ENCODE measurements at places on chromosomes 13 and 19. TPM values are rescaled to one million over a fixed set of nuclear protein-coding genes. Genes with fewer than 3 reads are reported as not detected.
A peak's percentile ranks its signal among the peaks of the same experiment; 100 is the strongest.

ATP5F1D gene
- total RNA-seq, result 107 TPM

- peak overlapping the region; percentile 16 for H3K27ac ChIP-seq
- H3K36me3 ChIP-seq, result no peaks in the 10 kb centered on the region
- no peak overlapping the region for H3K4me3 ChIP-seq
- no peaks in the 10 kb centered on the region for H3K4me1 ChIP-seq
- DNase-seq, result no peak
These were observed 48.2 kb upstream of the GPR183 start for GRCh38 chr13:99355267-99356011.

GRCh38 chr13:97976610-97977521 lies 23.4 kb downstream of the IPO5 start:
- no peaks in the 10 kb centered on the region for H3K36me3 ChIP-seq
- peak overlapping the region; percentile 98 for H3K27ac ChIP-seq
- no peak for DNase-seq
- peaks cover 45% of the 10 kb centered on the region for H3K4me1 ChIP-seq

DNA sequence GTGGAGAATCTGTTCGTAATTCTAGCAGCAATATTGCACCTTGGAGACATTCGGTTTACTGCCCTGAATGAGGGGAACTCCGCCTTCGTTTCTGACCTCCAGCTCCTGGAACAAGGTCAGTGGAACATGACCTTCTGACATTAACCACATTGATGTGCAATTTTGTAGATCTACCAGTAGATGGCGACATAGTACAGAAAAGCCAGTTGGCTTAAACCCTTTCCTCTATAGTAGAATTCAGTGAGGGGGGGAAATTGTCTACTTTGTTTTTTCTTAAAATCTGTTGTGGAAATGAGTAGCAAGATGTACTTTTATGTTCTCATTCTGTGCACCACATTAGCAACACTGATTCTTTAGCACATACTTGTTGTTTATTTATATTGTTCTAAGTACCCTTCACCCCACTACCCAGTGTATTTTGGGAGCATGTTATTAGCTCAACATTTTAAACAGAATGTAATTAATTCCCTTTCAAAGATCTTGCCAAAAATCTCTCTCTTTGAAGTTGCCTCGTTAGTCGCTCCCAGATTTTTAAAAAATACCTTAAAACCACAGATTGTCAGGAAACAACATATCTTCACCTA lies 332.2 kb downstream of the MYO16 start:
- H3K27ac ChIP-seq, result no peak overlapping the region
- H3K4me1 ChIP-seq, result no peaks in the 10 kb centered on the region
- H3K36me3 ChIP-seq, result no peaks in the 10 kb centered on the region
- no peak overlapping the region for H3K4me3 ChIP-seq

UPK1A gene
- total RNA-seq, result 0.55 TPM

CDX2 gene
- total RNA-seq, result not detected

Measured in sigmoid colon (tissue), 7 donors.